ENCODE measurements at places on chromosomes 5 and 9.

DNA sequence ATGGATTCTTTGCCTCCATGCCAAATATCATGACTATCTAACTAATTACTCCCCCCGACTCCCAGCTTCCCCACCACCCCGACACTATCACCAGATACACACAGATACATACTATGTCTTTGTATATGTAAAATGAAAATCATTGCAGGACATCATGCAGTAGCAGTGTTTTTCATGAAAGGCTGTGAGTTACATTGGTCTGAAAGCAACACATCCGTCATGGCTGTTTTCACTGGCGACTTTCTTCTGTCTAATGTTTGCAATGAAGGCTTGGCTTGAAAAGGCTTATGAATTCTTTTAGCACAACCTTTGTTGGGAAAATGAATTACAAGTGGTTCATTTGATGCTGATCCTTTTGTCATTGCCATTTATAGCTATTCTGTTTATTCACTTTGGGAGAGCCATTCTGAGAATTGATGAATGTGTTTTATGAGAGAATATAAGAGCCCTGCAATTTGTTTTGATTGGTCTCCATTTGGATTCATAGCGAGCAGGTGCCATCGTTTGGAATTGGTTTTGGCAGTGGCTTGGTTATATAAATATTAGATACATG, 103.4 kb downstream of the PIP5K1B start:
- no peak for DNase-seq

- DNase-seq, result no peak
These were observed 383.4 kb downstream of the TMEM38B start for GRCh38 chr9:106077731-106078130.

GRCh38 chr9:16039218-16039987, 486.6 kb downstream of the CCDC171 start:
- no peak for DNase-seq

- no peak for DNase-seq
These were observed 113.8 kb downstream of the MSX2 start for GRCh38 chr5:174837919-174838902.

- no peak for DNase-seq
These were observed 572.8 kb downstream of the CCDC171 start for GRCh38 chr9:16125629-16126028.

- DNase-seq, result no peak
These were observed 8.6 kb downstream of the TMEM252 start for GRCh38 chr9:68532131-68532530.

- DNase-seq, result no peak
These were observed 1407.8 kb upstream of the C9orf72 start for GRCh38 chr9:28981129-28981528.

GRCh38 chr5:573976-574375, 38.2 kb upstream of the CEP72 start:
- no peak for DNase-seq
